Activated T-helper 2 cell treated with anti-CD3 and anti-CD28 coated beads, Interferon-gamma antibody, Interleukin-2, Interleukin-4, amounts not matched to agents 10 μg/mL and 5 μg/mL and 100 μg/mL, durations not matched to agents 14 hours and 24 hours and 36 hours (primary cell): ENCODE measurements at places on chromosomes 7 and 10. TPM values are rescaled to one million over a fixed set of nuclear protein-coding genes. Genes with fewer than 3 reads are reported as not detected.

HTR7 gene
- total RNA-seq, result not detected in 2 replicates

HOXA6 gene
- not detected in 2 replicates for total RNA-seq

- H3K36me3 ChIP-seq, result no peaks in the 10 kb centered on the region
- H3K27me3 ChIP-seq, result peaks cover 14% of the 10 kb centered on the region
- H3K27ac ChIP-seq, result no peak overlapping the region
- no peak for DNase-seq
- H3K4me3 ChIP-seq, result no peak overlapping the region
These were observed 108.7 kb downstream of the TCF7L2 start for GRCh38 chr10:113058523-113059370.

- H3K27ac ChIP-seq, result no peak overlapping the region
- H3K4me3 ChIP-seq, result no peak overlapping the region
- peaks cover 31% of the 10 kb centered on the region for H3K4me1 ChIP-seq
- H3K36me3 ChIP-seq, result no peaks in the 10 kb centered on the region
- H3K27me3 ChIP-seq, result peaks cover 68% of the 10 kb centered on the region
These were observed 163.0 kb upstream of the PPP1R3A start for GRCh38 chr7:114081606-114082425.

DNA sequence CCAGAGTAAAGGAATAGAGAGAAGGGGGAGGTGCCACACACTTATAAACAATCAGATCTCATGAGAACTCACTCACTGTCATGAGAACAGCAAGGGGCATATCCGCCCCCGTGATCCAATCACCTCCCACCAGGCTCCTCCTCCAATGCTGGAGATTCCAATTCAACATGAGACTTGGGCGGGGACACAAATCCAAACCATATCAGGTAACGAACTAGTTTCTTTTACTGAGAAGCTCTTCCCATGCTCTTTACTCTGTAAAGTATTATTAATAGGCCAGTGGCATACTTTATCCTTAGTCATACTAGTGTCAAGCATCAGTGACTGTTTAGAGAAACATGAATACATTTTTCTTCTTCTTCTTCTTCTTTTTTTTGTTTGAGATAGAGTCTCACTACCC lies 39.4 kb upstream of the ZNF488 start:
- no peaks in the 10 kb centered on the region for H3K36me3 ChIP-seq
- no peaks in the 10 kb centered on the region for H3K4me1 ChIP-seq
- H3K27me3 ChIP-seq, result peaks cover 17% of the 10 kb centered on the region
- DNase-seq, result no peak
- H3K4me3 ChIP-seq, result no peak overlapping the region
- no peak overlapping the region for H3K27ac ChIP-seq

- no peak for DNase-seq
- H3K27me3 ChIP-seq, result no peaks in the 10 kb centered on the region
- H3K4me3 ChIP-seq, result no peak overlapping the region
These were observed 213.8 kb downstream of the ZMYND11 start for GRCh38 chr10:349081-349480.

ZNF736 gene
- total RNA-seq, result 17.6 and 20.6 TPM in 2 replicates

DNA sequence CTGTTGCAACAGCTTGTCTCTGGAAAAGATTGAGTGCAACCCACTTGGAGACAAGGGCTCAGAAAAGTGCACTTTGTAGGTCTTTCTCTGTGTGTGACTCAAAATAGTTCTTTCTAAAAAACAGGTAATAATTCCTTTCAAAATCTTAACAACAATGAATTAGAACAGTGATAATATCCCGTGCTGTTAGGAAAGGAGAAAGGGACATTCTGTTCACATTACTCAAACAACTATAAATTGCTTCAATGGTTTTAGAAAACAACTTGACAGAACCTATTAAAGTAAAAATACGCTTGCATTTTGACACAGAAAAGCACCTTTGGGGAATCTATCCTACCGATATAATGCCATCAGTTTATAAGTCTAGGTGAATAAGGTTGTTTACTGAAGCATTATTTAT lies 468.1 kb upstream of the DPP6 start:
- H3K27me3 ChIP-seq, result no peaks in the 10 kb centered on the region
- H3K36me3 ChIP-seq, result no peaks in the 10 kb centered on the region
- no peak overlapping the region for H3K27ac ChIP-seq
- no peaks in the 10 kb centered on the region for H3K4me1 ChIP-seq
- no peak overlapping the region for H3K4me3 ChIP-seq

DNA sequence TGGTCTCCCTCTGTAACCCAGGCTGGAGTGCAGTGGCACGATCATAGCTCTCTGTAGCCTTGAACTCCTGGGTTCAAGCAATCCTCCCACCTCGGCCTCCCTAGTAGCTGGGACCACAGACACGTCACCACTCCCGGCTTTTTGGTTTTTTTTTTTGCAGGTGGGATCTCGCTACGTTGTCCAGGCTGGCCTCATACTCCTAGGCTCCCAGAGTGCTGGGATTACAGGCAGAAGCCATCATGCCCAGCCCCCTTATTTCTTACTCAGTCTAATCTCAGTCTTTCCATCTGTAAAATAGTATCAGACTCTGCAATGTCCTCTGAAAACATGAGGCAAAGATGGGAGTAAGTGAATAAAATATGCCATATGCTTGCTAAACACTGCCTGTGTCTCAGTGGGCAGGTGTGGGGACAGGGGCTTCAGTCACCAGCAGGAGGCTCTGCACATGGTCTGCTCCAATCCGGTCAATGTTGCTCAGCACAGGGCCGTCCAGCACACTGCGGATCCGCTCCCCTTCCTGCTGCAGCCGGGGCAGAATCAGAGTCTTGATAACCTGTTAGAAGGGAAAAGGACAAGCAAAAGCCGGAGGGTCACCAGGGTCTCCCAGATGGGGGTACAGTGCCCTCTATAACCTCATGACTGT lies 8.2 kb downstream of the AP4M1 start:
- DNase-seq, result no peak
- peaks cover 56% of the 10 kb centered on the region for H3K36me3 ChIP-seq
- no peak overlapping the region for H3K27ac ChIP-seq
- no peak overlapping the region for H3K4me3 ChIP-seq
- H3K4me1 ChIP-seq, result no peaks in the 10 kb centered on the region

DNA sequence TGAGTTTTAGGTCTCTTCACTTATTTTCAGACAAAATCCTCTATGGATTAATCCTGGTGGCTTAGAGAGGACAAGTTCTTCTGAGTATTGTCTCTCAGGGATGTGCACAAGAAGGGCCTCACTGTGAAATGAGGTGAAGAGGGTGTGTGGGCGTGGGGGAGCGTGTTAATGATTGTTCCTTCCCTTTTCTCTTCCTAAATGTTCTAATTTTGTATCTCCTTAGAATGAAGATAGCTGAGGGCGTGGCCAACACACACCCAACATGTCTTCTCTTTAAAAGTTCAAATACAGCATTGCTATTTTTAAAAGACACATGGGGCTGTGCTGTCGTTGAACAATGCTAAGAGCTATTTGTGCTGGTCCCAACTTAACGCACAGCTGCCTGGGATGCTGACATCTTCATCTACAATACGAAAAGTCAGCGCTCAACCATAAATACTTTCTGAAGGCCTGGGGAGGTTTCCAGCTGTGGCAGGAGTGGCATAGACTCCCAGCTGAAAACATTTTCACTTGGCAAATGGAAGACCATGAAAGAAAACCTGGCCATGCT lies 135.9 kb downstream of the JCAD start:
- no peaks in the 10 kb centered on the region for H3K36me3 ChIP-seq
- no peak for DNase-seq
- H3K4me3 ChIP-seq, result no peak overlapping the region

GRCh38 chr10:121928528-121928884 lies 675 bp upstream of the ATE1 start:
- H3K27ac ChIP-seq, result peak overlapping the region; percentile 76
- peak overlapping the region; percentile 94 for H3K4me3 ChIP-seq
- peaks cover 13% of the 10 kb centered on the region for H3K36me3 ChIP-seq
- DNase-seq, result peak; percentile 11
- H3K4me1 ChIP-seq, result peaks cover 18% of the 10 kb centered on the region

ASL gene
- 48.0 and 49.1 TPM in 2 replicates for total RNA-seq

DNA sequence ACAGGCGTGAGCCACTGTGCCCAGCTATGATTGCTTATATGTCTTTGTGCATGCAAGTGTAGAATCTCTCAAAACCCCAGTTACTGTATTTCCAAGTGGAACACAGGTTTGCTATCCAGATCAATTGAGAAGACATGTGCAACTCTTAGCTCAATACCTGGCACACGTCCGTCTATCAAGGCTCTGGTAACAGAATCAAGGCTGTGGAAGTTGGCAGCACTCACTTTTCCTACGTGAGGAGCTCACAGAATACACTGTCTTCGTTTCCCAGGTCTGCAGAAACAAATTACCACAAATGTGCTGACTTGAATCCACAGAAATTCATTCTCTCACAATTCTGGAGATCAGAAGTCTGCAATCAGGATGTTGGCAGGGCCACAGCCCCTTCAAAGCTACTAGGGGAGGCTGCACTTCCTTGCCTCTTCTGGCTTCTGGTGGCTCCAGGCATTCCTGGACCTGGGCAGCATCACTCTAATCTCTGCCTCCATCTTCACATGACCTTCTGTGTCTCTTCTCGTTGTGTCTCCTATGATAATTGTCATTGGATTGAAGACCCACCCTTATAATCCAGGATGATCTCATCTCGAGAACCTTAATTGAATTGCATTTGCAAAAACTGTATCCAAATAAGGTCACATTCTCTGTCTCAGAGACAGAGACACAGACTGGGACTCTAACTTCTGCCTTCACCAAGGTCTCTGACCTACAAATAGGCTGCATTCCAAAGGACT lies 84.8 kb upstream of the C7orf33 start:
- H3K4me3 ChIP-seq, result no peak overlapping the region
- H3K4me1 ChIP-seq, result peaks cover 23% of the 10 kb centered on the region
- DNase-seq, result no peak
- H3K27ac ChIP-seq, result no peak overlapping the region
- H3K36me3 ChIP-seq, result no peaks in the 10 kb centered on the region

PGAM1 gene
- total RNA-seq, result 877 and 885 TPM in 2 replicates
